ENCODE measurements at places on chromosomes 4 and X.

DNA sequence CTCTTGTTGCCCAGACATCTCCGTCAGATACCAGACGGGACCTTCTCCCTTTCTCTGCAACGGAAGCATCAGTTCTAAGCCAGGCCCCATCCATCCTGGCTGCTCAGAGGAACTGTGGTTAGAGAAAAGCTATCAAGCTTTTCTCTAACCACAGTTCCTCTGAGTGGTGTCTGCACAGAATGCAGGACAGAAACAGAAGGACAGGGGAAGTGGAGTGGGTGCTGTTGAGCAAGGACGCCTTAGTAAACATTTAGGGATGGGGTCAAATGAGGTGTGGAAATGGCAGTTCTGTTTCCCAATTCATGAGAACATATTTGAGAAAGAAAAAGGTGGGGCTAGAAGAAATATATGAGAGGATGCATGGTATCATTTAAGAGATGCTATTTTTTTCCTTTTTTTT is 283.8 kb downstream of the CRLF2 start:
- DNase-seq, result no peak

GRCh38 chrX:79506001-79506400 is 138.9 kb upstream of the ITM2A start:
- no peak for DNase-seq

- DNase-seq, result no peak
Measured at GRCh38 chrX:53357799-53358530, 64.5 kb downstream of the SMC1A start.

- DNase-seq, result no peak
Measured at GRCh38 chr4:7808181-7808580, 131.5 kb downstream of the AFAP1 start.

DNA sequence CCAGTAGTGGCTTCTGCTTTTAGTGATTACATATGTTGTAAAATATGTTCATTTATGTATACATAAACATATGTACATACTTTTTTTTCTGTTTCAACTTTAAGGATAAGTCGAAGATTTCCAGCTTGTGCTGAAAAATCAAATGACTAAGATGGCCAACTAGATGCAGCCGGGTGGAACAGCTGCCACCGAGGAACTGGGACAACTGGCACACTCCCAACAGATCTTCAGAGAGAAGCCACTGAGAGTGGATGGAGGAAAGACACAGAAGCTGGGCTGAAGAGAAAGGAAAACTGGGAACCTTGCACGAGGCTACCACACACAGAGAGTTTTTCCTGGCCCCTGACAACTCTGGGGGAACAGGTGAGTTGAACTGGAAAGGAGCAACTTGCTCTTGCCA is 207.5 kb downstream of the FAM47B start:
- no peak for DNase-seq

DNA sequence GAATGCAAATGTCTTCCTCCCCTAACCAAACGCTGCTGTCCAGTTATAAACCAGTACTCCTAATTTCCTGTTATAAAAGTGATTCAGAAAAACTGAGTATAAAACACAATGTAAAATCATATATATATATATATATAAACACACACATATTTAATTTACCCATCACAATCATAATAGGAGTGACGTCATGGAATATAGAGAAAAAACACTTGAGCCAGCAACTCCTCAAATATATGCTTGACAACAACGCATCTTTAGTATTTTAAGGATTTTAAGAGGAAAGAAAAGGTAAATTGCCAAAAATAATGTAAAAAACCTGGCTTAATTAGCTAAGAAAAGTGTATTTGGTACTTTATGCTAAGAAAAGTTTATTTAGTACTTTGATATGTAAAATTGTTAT is 2701.7 kb downstream of the PCDH7 start:
- no peak for DNase-seq

GRCh38 chrX:580030-580429 is 50.6 kb upstream of the SHOX start:
- no peak for DNase-seq

- peak; percentile 69 for DNase-seq
Measured at GRCh38 chr4:158253350-158253980, 43.2 kb downstream of the TMEM144 start.

DNA sequence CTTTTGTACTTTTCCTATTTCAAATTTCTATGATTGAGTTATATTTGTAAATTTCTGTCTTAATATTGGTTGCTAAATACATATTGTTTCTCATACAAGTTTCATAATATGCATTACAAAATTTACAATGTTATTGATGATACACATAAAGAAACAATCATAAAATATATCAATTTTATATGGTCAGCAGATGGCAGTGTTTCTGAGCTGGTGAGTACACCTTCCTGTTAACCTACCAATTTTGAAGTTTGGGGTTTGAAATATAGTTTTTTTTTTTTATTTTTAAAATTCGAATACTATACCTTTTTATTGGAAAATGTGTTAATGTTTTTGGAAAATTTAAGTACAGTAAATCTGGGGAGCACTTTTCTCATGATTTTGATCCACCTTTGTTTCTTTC is 1953.1 kb upstream of the ADGRL3 start:
- DNase-seq, result no peak

DNA sequence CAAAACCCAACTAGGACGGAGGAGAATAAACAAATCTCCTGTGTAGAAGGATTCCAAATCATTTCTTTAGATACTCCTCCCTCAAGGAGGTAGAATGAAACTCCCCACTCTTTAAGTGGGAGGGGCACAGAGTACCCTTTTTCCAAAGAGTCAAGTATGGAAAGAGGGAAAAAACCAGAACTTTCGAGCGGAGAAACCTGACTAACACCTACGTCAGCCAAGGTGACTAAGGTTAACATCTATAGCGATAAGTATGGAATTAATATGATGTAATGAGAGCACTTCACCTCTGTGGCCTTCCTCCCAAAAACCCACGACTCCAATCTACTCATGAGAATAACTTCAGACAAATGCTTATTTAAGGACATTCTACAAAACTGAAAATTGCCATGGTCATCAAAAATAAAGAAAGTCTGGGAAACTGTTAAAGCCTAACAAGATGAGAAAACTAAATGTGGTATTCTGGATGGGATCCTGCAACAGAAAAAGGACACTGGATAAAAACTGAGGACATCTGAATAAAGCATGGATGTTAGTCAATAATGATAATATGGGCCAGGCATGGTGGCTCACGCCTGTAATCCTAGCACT is 157.0 kb upstream of the MAP3K15 start:
- DNase-seq, result no peak

- DNase-seq, result no peak
Measured at GRCh38 chrX:118143578-118143977, 27.0 kb upstream of the KLHL13 start.

- DNase-seq, result no peak
Measured at GRCh38 chrX:132461886-132462285, 27.0 kb downstream of the MBNL3 start.

- DNase-seq, result no peak
Measured at GRCh38 chr4:71659979-71660378, 123.9 kb downstream of the GC start.

Data from sciatic nerve (tissue), 2 donors.